ENCODE measurements at places on chromosomes 11 and 22. TPM values are rescaled to one million over a fixed set of nuclear protein-coding genes. Genes with fewer than 3 reads are reported as not detected.
A peak's percentile ranks its signal among the peaks of the same experiment; 100 is the strongest.

DNA sequence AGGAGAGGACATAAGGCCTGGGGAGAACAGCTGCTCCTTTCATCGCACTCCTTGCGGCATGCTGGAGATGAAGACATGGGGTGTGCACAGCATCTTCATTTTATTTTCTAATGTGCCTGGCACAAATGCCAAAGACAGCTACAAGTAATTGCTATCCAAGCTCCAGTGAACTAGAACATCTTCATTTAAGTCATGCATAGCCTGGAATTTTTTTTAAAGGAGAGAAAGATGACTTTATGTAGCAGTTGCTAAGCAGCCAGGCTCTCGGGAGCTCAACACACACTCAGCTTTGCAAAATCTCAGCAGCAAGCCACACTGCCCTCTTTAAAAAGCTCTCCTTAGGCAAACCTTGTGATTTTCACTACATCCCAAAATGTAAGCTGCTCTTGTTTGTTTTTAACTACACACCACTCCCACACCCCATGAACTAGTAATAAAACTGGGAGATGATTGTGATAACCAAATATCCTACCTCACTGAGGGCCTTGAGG is 164.5 kb upstream of the POU2AF2 start:
- no peak overlapping the region for H3K4me3 ChIP-seq
- H3K27me3 ChIP-seq = no peaks in the 10 kb centered on the region
- no peak for DNase-seq
- no peak overlapping the region for H3K27ac ChIP-seq
- no peaks in the 10 kb centered on the region for H3K36me3 ChIP-seq

DNA sequence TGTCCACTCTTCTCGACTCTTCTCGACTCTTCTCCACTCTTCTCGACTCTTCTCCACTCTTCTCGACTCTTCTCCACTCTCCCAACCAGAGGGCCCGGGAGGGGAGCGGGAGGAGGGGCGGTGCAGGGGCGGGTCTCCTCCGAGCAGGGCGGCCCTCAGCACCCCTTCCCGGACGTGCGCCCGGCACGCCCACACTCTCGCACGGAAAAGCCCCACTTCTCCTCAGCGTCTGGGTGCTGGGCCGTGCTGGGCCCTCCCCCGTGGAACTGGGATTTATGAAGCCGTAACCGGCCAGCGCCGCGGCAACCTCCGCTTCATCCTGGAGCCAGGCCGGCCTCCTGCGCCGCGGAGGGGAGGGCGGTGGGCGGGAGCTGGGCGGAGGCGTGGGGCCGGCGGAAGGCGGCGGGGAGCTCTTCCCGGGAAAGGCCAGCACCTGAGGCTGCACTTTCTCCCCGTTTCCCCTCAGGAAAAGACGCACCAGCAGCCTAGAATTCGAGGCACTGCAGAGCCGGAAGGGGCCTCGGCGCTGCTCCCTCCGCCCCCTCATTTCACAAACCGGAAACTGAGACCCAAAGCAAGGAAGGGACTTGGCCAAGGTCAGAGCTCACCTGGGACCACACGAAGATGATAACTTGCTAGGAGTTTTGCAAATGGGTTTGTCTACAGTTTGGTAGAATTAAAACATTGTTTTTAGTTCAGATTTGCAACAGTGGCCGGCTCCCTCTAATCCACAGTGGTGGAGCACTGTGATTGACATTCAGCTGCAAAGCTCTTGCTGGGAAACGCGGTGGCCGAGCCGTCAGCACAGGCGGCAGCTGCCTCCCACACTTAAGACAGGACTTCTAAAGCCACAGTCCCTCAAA is 31.6 kb upstream of the JAM3 start:
- no peaks in the 10 kb centered on the region for H3K27me3 ChIP-seq
- peaks cover 34% of the 10 kb centered on the region for H3K4me1 ChIP-seq
- peak overlapping the region; percentile 96 for H3K27ac ChIP-seq
- H3K4me3 ChIP-seq = peak overlapping the region; percentile 63

DNA sequence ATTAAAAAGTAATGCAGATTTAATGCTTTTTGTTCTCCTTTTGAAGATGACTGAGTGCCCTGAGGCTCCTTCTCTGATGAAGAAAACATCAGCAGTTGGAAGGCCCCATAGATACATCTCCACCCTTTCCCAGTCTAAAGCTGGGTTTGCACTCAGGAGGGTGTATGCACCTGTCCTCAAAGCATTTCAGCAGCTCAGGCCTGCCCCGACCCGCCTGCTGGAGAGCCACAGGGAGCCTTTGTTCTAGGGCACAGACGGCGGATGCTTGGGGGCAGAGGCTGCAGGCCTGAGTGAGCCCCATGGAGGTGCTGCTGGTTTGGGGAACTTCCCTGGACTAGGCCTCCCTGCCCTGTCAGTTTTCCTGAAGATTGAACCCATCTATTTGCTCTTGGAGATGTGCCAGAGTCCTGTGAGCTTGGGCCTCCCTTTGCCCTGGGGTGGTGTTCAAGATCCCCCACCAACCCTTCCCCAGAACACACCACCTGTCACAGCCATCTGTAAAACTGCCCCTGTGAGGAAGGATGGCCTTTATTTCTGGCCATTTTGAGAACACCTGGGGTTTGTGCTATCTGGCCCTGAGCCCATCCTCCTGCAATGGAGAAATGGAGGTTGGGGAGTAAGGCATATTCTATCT is 160.0 kb downstream of the NAV2 start:
- DNase-seq = no peak
- no peak overlapping the region for H3K4me3 ChIP-seq
- no peaks in the 10 kb centered on the region for H3K4me1 ChIP-seq
- H3K36me3 ChIP-seq = peaks cover 2% of the 10 kb centered on the region
- no peaks in the 10 kb centered on the region for H3K27me3 ChIP-seq

The HEPHL1 gene
- not detected for total RNA-seq

GRCh38 chr11:32034149-32034548 is 56.7 kb upstream of the RCN1 start:
- H3K36me3 ChIP-seq = no peaks in the 10 kb centered on the region
- no peaks in the 10 kb centered on the region for H3K4me1 ChIP-seq

- no peak for DNase-seq
- H3K36me3 ChIP-seq = no peaks in the 10 kb centered on the region
- H3K4me1 ChIP-seq = peaks cover 54% of the 10 kb centered on the region
- H3K27ac ChIP-seq = peak overlapping the region; percentile 93
Measured at GRCh38 chr22:37747715-37748100, 50.9 kb downstream of the TRIOBP start.

DNA sequence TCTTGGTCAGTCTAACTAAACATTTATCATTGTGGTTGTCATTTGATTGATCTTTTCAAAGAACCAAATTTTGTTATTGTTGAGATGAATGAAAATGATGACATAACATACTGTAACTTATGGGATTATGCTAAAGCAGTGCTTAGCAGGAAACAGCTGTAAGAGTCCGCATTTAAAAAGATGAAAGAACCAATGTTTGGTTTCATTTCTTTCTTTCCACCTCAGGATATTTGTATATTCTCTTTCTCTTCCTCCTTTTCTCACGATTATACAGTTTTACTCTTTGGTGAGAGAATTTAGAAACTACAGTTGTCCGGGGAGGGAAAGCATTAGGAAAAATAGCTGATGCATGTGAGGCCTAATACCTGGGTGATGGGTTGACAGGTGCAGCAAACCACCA is 23.1 kb downstream of the PIH1D2 start:
- no peaks in the 10 kb centered on the region for H3K4me1 ChIP-seq
- H3K36me3 ChIP-seq = no peaks in the 10 kb centered on the region
- no peak for DNase-seq
- no peak overlapping the region for H3K4me3 ChIP-seq
- H3K27ac ChIP-seq = no peak overlapping the region

The LRRC56 gene
- 1.5 TPM for total RNA-seq

The KLHL35 gene
- total RNA-seq = 1.8 TPM

GRCh38 chr11:69887841-69888427 is 68.7 kb upstream of the FGF3 start:
- no peak overlapping the region for H3K27ac ChIP-seq
- H3K4me3 ChIP-seq = no peak overlapping the region
- no peak for DNase-seq
- H3K4me1 ChIP-seq = no peaks in the 10 kb centered on the region

DNA sequence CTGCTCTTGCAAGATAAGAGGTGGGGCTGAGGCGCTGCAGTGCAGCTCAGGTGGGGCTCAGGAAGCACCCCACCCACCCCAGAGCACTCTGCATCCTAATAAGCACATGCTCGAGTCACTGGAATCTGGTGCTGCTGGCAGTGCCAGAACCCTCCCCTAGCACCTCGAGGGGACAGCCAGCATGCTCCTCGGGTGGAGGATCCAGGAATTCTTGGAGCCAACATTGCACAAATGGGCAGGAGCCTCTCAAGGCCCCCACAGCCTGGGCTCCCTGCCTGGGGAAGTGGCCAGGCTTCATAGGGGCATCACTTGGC is 27.5 kb upstream of the CABP7 start:
- H3K4me1 ChIP-seq = no peaks in the 10 kb centered on the region
- H3K36me3 ChIP-seq = no peaks in the 10 kb centered on the region
- no peaks in the 10 kb centered on the region for H3K27me3 ChIP-seq
- H3K4me3 ChIP-seq = no peak overlapping the region
- DNase-seq = no peak

DNA sequence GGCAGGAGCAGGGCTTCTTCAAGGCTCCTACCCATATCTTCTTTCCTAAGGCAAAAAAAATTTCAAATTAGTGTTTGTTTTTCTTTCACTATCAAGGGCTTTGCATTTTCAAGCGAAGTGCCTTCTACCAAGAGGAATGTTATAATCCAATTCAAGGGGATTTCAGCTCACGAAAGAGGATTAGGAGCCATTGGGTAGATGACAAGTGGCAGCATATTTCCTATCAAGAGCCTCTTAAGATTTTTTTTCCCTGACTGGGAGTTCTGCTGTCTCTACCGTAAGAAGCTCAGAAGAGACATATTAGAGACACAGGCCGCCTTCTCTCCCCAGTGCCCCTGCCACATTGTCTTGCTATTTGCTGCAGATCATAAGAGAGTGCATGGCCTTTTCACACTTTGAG is 55.9 kb upstream of the BMAL1 start:
- no peak overlapping the region for H3K4me3 ChIP-seq
- H3K27ac ChIP-seq = no peak overlapping the region
- no peaks in the 10 kb centered on the region for H3K36me3 ChIP-seq
- DNase-seq = no peak

The RNF26 gene
- total RNA-seq = 6.8 TPM

DNA sequence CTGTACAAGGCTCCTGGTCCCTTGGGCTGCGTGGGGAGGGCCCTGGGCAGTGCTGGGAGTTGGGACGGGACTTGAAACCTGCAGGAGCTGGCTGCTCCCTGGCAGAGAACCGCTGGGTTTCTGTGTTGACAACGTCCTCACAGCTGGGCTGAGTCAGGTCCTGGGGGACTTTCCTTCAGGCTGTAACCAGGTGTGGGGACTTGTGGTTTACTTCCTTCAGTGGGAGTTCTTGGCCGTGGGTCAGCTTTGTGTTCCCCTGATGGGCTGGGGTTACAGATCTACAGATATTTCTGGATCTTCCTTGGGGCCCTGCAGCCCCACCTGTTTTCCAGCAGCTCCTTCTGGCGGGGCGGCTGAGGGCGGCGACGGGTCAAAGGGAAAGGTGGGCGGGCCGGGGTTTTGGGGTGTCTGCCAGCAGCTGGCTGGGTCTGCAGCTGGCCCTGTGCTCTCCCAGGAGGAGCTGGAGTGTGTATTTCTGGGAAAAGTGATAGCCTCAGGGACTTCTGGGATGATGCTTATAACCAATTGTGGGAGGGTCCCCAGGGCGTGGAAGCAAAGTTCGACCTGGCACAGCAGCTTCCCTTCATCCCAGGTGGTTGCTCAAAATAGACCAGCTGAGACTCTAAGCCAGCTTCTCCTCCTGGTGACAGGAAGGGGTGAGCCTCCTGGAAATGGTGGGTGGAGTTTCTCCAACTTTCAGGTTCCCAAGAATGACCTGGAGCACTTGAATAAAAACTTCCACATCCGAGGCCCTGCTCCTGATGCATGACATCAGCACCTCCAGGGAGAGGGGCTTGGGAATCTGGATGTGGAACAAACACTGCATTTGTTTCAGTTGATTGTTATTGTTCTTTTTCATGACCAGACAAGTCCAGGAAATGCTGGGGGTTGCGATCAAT is 19.1 kb downstream of the ST14 start:
- no peak for DNase-seq
- no peaks in the 10 kb centered on the region for H3K27me3 ChIP-seq
- peaks cover 48% of the 10 kb centered on the region for H3K4me1 ChIP-seq
- H3K4me3 ChIP-seq = no peak overlapping the region

GRCh38 chr11:108614086-108614485 is 20.5 kb upstream of the EXPH5 start:
- no peak for DNase-seq
- H3K27me3 ChIP-seq = no peaks in the 10 kb centered on the region

DNA sequence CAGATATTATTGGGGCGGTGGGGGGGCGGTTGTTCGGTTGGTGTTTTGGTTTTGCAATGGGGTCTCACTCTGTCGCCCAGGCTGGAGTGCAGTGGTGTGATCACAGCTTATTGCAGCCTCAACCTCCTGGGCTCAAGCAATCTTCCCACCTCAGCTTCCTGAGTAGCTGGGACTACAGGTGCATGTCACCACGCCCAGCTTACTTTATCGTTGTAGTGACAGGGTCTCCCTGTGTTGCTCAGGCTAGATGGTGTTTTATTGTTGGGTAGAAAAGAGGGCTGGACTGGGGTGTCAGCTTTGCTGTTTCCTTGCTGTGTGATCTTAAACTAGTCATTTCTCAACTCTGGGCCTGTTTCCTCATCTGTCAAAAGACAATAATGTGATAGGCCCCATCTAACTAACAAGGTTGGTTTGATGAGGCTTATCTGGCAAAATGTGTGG is 17.5 kb upstream of the MYH9 start:
- no peaks in the 10 kb centered on the region for H3K36me3 ChIP-seq
- H3K4me3 ChIP-seq = no peak overlapping the region
- H3K27me3 ChIP-seq = no peaks in the 10 kb centered on the region
- no peak overlapping the region for H3K27ac ChIP-seq
- no peak for DNase-seq

GRCh38 chr22:31124811-31125465 is 2.2 kb downstream of the INPP5J start:
- no peak overlapping the region for H3K4me3 ChIP-seq
- no peak for DNase-seq
- no peaks in the 10 kb centered on the region for H3K36me3 ChIP-seq
- no peaks in the 10 kb centered on the region for H3K4me1 ChIP-seq

DNA sequence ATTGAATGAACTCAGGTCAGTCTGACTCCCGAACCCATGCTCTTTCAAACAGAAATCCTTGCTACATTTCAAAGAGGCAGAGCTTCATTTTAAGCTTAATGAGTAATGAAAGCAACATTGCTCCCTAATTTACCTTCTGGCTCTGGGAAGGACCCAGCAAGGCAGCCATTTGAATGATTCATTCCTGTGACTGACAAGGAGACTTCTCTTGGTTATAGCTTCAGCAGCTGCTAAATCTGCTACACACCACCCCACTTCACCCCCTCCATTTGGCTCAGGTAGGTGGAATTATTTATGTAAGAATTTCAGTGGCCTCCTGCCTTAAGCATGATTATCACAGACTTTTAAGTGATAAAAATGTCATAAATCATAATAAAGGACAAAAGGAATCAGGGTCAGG is 117.7 kb downstream of the KCNC1 start:
- H3K4me1 ChIP-seq = no peaks in the 10 kb centered on the region
- no peaks in the 10 kb centered on the region for H3K27me3 ChIP-seq
- no peak overlapping the region for H3K4me3 ChIP-seq
- DNase-seq = no peak
- no peak overlapping the region for H3K27ac ChIP-seq
- H3K36me3 ChIP-seq = no peaks in the 10 kb centered on the region

- no peaks in the 10 kb centered on the region for H3K27me3 ChIP-seq
- H3K36me3 ChIP-seq = no peaks in the 10 kb centered on the region
- H3K4me3 ChIP-seq = no peak overlapping the region
- no peak for DNase-seq
- no peak overlapping the region for H3K27ac ChIP-seq
- peaks cover 29% of the 10 kb centered on the region for H3K4me1 ChIP-seq
Measured at GRCh38 chr11:35360055-35360530, 59.3 kb downstream of the SLC1A2 start.

The EI24 gene
- total RNA-seq = 47.0 TPM

GRCh38 chr11:33910296-33910957 is 18.6 kb upstream of the LMO2 start:
- H3K4me1 ChIP-seq = no peaks in the 10 kb centered on the region
- no peaks in the 10 kb centered on the region for H3K36me3 ChIP-seq
- no peak for DNase-seq
- no peaks in the 10 kb centered on the region for H3K27me3 ChIP-seq

Measured in pancreas (tissue), 10 donors.